Neuronal stem cell (in vitro differentiated cells): ENCODE measurements at places on chromosomes 4 and X.

DNA sequence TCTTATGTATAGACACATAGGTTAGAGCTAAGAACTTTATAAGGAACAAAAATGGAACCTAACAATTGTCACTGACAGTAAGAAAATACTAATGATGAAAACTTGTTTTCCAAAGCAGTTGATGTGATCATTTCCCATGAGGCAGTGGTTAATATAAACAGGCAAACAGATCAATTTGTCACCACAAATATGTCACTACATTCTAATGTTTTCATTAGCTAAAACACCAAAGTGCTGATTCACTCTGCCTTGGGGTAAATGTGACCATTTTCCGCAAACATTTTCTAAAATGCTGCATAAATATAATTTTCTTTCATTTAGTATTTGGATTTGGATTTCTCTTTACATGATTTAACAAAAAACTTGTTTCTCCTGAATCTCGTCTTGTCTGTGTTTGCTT, 408.9 kb upstream of the CTSO start:
- no peak for DNase-seq
- no peaks in the 10 kb centered on the region for H3K27me3 ChIP-seq
- H3K27ac ChIP-seq: no peak overlapping the region

- DNase-seq: no peak
- no peaks in the 10 kb centered on the region for H3K36me3 ChIP-seq
- H3K27me3 ChIP-seq: no peaks in the 10 kb centered on the region
- no peaks in the 10 kb centered on the region for H3K4me1 ChIP-seq
- H3K4me3 ChIP-seq: no peak overlapping the region
- H3K27ac ChIP-seq: no peak overlapping the region
Observed at GRCh38 chrX:15977644-15978043, 123.0 kb upstream of the AP1S2 start.

DNA sequence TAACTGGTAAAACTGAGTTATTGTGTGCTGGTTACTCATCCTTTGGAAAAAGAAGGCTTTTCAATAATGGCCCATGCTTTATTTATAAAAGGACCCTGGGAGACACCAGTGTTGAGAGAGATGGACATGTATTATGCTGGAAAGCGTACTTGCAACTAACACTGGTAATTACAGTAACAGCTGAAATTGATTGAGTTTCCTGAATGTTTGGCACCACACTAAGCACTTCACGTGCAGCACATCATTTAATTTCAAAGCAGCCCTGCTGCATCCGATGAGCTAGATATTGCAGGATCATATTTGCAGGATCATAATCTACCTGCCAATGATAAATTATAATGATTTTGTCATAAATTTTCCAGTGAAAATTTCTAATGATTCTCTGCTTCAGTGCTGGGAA, 81.5 kb downstream of the QRFPR start:
- H3K36me3 ChIP-seq: no peaks in the 10 kb centered on the region
- no peak overlapping the region for H3K27ac ChIP-seq
- H3K4me3 ChIP-seq: no peak overlapping the region
- no peaks in the 10 kb centered on the region for H3K4me1 ChIP-seq
- H3K27me3 ChIP-seq: no peaks in the 10 kb centered on the region
- no peak for DNase-seq

DNA sequence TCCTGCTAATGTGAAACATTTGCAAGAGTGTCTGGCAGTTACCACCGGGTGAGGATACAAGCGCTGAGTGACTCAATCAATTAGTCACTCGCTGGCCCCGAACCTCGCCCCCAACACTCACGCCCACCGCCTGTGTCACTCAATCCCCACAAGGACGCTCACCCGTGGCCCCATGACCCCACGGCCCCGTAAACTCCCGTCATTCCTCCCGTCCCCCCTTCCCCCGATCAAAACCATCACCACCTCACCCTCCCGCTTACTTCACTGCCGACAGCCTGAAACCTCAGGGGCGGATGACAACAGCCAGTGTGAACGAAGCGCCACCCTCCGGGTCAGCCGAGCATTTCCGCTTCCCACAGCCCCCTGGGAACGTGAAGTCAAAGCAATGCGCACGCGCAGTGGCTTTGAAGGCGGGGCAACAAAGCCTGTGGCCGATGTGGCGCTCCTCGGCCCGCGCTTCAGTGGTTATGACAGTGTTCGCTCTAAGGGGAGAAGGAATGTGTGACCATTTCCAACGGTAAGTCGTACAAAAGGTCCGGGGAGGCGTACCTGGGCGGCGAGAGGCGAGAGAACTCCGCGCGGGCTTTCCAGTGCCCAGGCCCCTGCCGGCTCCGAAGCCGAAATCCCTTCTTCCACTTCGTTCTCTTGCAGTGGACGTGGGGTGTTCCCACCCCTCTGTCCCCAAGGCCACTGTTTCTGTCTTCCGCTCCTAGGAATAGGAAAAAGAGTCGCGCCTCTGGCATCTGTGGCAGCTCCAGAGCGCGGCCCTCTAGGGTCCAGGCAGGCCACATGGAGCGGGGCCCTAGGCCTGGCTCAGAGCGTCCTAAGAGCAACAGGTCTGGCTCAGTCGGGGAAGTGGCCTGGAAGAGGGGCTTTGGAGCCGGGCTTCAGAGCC, at the start of gene ZNF674:
Gene ZNF674 (minus strand): TSS at position 311 of the 895 bp plus-strand sequence. CDS start 3,334 bp downstream, outside the sequence.
- H3K4me1 ChIP-seq: peaks cover 2% of the 10 kb centered on the region
- peak within 1 kb of the TSS; percentile 73 for H3K4me3 ChIP-seq
- H3K27me3 ChIP-seq: peaks cover 3% of the 10 kb centered on the region
- peaks cover 27% of the 10 kb centered on the region for H3K36me3 ChIP-seq
- peak; percentile 87 for DNase-seq

GRCh38 chr4:18689308-18690115, 668.0 kb upstream of the LCORL start:
- H3K36me3 ChIP-seq: no peaks in the 10 kb centered on the region
- DNase-seq: peak; percentile 67
- H3K4me1 ChIP-seq: peaks cover 2% of the 10 kb centered on the region
- no peak overlapping the region for H3K27ac ChIP-seq

DNA sequence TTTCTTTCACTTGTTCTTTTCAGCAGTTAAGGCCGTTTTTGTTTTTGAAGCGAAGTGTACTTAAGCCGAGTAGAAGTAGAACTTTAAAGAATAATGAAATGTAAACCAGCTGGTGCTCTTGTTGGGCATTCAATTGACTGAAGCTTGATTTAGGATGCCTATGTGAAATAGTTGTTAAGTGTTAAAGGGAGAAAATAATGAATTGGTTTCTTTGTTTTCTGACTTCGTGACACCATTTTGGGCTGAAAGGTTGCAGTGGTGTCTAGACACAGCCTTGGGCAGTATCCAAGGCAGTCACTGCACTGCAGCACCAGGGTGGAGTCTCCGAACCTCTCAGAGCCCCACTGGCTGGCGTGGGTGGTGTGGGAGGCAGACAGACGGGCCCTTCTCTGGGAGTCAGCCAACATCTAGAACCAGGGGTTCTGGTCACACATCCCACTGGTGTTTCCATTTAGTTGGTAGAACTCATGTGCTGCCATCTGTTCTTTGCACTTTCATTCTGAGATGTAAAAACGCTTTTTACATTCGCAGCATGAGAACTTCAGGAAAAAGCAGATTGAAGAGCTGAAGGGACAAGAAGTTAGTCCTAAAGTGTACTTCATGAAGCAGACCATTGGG, 3.5 kb downstream of the UCHL1 start:
- H3K27me3 ChIP-seq: no peaks in the 10 kb centered on the region
- H3K27ac ChIP-seq: no peak overlapping the region

GRCh38 chr4:178356725-178357124, 914.5 kb upstream of the AGA start:
- no peak for DNase-seq
- H3K27me3 ChIP-seq: no peaks in the 10 kb centered on the region
- H3K4me1 ChIP-seq: no peaks in the 10 kb centered on the region
- no peaks in the 10 kb centered on the region for H3K36me3 ChIP-seq

GRCh38 chrX:134933911-134934310, 56.9 kb upstream of the SMIM10 start:
- H3K36me3 ChIP-seq: no peaks in the 10 kb centered on the region
- no peak overlapping the region for H3K27ac ChIP-seq
- no peak for DNase-seq
- no peaks in the 10 kb centered on the region for H3K4me1 ChIP-seq
- H3K4me3 ChIP-seq: no peak overlapping the region

GRCh38 chr4:84596826-84597225, 13.9 kb downstream of the CDS1 start:
- no peak overlapping the region for H3K27ac ChIP-seq
- H3K4me1 ChIP-seq: no peaks in the 10 kb centered on the region
- no peaks in the 10 kb centered on the region for H3K27me3 ChIP-seq
- no peaks in the 10 kb centered on the region for H3K36me3 ChIP-seq
